ENCODE measurements at places on chromosomes 6 and 20.

- DNase-seq: no peak
Observed at GRCh38 chr6:143361536-143362191, 88.8 kb downstream of the ADAT2 start.

DNA sequence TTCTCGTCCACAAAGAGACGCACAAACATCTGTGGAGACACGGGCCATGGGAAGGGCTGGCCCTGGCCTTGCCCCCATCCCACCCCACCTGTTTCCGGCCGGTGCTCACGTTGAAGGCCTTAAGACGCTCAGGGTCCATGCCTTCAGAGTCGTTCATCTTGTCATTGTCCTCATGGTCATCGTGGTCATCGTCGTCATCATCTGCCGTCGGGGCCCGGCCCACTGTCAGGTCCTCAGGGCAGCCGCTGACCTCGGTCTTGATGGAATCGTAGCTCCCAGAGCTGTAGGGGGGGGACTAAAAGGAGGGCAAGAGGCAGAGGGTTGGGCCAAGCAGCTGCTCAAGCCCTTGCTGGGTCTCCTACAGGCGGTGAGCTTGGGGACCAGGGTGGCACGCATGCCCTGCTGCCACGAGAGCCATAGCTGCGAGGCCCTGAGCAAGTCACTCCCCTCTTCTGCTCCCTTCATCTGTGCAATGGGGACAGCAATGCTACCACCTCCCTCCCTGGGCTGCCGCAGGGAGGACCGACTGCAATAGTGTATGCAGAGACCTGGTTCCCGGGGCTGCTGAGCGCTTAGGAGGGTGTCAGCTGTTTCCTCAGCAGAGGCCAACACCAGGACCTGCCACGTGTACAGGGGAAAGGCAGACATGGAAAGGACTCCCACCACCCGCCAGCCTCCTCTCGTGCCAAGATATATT lies 95.5 kb downstream of the ASXL1 start:
- DNase-seq: no peak

DNA sequence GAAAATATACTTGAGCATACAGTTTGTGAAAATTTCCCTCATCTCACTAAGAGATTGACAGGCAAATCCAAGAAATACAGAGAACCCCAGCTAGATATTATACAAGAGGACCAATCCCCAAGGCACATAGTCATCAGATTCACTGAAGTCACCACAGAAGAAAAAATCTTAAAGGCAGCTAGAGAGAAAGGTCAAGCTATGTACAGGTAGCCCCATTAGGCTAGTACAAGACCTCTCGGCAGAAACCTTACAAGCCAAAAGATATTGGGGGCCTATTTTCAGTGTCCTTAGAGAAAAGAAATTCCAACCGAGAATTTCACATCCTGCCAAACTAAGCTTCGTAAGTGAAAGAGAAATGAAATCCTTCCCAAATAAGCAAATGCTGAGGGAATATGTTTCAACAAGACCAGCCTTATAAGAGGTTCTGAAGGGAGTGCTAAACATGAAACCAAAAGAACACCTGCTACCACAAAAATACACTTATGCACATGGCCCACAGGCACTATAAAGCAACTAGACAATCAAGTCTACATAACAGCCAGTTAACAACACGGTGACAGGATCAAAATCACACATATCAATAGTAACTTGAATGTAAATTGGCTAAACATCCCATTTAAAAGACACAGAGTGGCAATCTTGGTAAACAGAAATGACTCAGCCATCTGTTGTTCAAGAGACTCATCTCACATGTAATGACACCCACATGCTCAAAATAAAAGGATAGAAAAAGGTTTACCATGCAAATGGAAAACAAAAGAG lies 96.3 kb downstream of the FHL5 start:
- no peak for DNase-seq

DNA sequence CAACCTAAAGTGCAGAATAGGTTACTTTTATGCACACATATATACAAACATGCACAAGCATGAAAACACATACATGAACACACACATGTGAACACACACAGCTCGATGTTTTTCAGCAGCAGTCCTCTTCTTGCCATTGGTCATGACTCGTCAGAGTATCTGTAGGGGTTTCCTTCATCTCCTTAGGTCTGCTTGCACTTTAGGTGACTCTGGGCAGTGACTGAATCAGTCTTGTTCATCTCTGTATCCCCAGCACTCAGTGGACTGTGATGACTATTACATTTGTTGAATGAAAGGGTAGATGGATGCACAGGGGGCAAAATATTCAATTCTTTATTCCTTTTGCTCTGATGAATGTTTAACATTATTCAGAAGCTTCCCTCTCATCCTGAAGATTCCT lies 26.8 kb downstream of the CBLN4 start:
- DNase-seq: no peak

GRCh38 chr6:32140420-32141046 lies 10.4 kb upstream of the FKBPL start:
- DNase-seq: no peak

GRCh38 chr6:163354761-163355425 lies 59.6 kb upstream of the QKI start:
- DNase-seq: peak; percentile 86

GRCh38 chr6:163263196-163263595 lies 151.3 kb upstream of the QKI start:
- peak; percentile 32 for DNase-seq

DNA sequence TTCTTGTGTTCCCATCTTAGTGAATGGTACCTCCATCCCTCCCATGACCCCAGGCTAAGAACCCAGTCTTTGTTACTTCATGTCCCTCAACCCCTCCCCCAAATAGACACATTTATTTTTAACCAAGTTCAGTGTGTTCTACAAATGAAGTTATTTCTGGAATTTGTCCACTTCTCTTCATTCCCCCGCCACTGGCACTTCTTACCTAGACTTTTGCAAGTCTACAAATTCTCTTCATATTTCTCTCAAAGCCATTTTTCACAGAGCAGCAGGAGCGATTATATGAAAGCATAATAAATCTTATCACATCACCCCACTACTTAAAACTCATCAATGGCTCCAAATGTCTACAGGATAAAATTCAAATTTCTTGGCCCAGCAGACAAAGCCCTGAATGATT lies 131.4 kb downstream of the BTBD9 start:
- DNase-seq: no peak

- DNase-seq: no peak
Observed at GRCh38 chr6:33251395-33252012, 20.2 kb downstream of the VPS52 start.

DNA sequence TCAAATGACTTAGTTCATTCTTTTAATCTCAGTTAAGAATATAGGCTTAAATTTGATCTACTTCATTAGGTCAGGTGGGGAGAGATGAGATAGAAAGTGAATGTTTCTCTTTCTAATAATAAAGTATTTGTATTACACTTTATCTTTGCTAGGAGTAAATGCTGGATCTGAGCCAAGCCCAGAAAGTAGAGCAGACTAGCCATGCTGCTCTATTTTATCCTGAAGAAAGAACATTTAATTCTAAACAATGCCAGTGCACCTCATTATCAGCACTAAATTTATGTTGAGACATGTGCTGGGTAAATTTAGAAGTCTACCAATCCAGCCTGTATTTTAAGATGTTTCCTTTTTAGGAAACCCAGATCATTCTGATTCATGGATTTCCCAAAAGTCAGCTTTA lies 43.5 kb downstream of the AKIRIN2 start:
- DNase-seq: no peak

DNA sequence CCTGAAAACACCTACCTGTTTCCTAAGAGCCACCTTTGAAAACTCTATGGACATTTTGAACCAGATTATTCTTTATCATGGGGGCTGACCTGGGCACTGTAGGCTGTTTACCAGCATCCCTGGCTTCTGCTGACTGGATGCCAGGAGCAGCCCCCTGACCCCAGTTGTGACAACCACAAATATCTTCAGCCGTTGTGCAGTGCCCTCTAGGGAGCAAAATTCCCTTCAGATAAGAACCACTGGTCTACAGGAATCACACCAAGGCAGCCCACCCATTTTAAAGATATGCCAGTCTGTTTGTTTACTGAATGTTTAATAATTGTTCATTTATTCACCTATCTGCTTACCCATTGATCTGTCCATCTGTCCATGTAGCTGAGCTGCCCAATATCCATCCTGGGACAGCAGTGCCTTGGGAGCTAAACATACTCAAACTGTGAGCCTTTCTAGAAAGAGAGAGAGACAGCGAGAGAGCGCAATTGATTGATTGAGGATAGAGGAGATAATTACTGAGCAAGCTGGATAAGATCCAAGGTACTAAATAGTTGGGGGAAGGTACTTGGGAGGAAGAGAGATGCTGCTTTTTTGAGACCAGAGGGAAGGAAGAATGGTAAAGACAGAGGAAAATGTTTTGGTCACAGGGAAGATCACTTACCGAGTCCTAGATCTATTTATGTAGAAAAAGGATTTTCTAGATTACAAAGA lies 276.8 kb downstream of the NRN1 start:
- DNase-seq: no peak

DNA sequence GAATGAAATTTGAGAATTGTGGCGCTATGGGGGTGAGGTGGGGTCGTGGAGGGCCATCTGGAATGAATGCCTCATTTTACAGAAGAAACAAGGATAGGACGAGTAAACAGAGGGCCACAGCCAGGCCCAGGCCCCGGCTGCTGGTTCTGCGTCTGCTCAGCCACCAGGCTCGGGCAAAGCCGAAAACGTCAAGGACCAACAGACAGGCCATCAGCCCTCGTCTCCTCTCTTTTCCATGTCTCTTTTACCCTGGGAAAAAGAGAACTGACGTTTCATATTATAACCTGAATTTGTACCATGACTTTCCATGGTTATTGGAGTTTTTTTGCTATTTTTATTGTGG lies 212.4 kb upstream of the ARID1B start:
- DNase-seq: no peak

GRCh38 chr20:56730003-56730402 lies 100.9 kb downstream of the TFAP2C start:
- no peak for DNase-seq

DNA sequence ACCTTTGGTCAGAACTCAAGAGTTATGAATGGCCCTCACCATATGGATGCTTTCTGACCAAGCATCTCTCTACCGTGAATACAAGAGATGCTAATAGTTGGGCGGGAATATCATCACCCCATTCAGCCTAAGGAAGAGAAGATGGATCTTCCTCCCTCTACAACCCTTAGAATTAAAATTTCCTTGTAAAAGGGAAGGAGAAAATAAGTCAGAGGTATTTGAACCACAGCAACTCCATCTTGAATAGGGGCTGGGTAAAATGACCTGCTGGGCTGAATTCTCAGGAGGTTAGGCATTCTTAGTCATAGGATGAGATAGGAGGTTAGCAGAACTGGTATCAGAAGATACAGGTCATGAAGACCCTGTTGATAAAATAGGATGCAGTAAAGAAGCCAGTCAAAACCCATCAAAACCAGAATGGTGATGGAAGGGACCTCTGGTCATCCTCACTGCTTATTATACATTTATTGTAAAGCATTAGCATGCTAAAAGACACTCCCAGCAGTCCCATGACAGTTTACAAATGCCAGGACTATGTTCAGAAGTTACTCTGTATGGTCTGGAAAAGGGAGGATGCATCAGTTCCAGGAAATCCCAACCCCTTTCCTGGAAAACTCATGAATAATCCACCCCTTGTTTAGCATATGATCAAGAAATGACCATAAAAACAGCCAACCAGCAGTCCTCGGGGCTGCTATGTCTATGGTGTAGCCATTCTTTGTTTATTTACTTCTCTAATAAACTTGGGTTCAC lies 101.2 kb downstream of the DTNBP1 start:
- peak; percentile 57 for DNase-seq

Measured in muscle of back (tissue), 13 donors.